ENCODE measurements at places on chromosomes 11 and 22.

GRCh38 chr11:125272092-125272491 lies 107.5 kb downstream of the PKNOX2 start:
- no peak for DNase-seq

DNA sequence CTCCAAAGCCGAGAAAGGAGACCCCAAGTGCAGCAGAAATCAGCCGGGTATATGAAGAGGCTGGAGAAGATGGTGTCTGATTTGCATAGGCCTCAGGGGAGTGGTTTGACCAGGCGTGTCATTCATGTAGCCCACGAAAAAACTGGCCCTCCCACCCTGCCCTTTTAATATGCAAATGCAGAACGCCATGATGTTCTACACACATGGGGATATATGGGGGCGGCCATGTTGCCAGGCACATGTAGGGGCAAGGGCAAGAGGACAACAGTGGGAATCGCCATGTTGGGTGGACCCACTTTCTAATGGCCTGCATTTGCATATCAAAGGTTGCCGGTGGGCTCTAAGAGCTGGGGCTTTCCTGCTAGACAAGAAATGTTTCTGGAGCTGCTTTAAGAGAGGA lies 86.4 kb downstream of the ISX start:
- no peak for DNase-seq

GRCh38 chr11:2558397-2558796 lies 113.6 kb downstream of the KCNQ1 start:
- DNase-seq: no peak

- no peak for DNase-seq
Observed at GRCh38 chr11:19232910-19233503, 7.7 kb downstream of the E2F8 start.

- no peak for DNase-seq
Observed at GRCh38 chr11:95559899-95560298, 229.7 kb downstream of the FAM76B start.

GRCh38 chr11:66345316-66345649 lies 379 bp upstream of the BRMS1 start:
- no peak for DNase-seq

DNA sequence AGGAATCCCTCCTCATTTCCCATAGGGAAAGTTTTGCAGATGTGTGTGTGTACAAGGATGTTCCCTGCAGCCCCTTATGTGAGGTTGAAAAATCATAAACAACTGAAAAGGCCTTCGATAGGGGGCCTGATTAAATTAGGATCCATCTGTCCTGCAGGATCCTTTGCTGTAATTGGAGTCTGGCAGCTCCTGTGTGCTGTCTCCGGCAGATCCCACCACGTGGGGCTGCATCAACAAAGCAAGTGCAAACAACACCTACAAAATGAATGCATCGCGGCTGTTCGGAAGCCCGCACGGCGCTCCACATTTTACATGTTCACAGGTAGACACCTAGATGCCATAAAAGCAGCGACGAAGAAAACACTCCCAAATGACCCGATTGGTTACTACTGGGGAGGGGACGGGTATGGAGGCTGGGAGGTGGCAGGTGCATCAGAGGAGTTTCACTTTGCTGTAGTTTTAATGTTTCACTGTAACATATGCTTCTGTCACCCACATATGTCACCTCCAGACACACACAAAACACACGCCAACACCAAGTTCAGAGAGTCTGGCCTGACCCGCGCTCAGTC lies 52.2 kb downstream of the NFAM1 start:
- no peak for DNase-seq

DNA sequence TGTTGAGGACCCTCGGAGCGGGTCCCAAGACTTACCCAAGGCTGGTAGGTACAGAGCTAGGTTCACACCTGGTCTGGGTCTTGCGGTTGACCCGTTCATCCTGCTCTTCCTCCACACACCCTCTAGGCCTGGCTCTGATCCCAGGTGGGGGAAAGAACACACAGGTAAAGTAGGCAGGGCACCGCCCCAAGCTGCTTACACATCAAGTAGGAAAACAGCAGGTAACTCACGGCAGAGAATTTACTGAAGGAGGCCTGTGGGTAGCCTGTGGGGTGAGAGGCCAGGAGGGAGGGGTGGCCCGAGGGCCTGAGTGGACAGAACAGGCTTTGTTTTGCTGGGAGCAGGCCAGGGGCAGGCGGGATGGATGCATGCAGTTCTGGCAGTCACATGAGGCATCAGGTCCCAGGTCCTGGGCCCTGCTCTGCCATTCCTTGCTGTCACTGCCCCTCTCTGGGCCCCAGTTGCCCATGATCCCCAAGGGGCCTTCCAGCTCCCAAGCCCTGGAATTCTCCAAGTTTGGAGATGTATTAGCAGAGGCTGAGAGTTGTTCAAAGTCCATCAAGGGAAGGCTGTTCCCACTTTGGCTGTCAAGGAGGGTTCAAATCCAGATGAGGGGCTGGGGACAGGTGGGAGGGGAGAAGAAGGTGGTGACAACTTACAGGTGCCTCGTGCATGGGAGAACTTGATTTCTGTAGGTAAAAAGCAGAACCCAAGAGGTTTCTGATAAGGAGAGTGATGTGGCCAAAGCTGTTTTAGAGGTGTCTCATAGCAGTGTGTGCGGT lies 5.7 kb downstream of the TSKU start:
- DNase-seq: no peak

DNA sequence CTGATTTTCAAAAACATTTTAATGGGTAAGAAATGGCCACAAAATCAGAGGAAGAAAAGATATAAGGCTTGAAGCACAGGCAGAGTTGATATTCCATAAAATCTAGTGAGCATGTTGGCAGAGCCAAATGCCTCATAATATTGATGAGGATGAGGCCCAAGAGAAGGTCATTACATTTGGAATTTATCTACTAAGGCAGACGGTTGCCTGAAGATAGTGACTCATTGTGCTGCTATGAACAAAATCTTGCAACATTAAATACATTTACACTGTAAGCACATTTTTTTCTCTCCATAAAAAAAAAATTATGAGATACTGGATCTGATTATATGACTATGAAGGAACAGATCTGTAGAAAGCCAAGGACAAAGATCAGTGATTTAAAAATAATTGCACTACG lies 881.4 kb upstream of the CHORDC1 start:
- no peak for DNase-seq

GRCh38 chr11:110988671-110989070 lies 256.9 kb upstream of the POU2AF2 start:
- DNase-seq: no peak

DNA sequence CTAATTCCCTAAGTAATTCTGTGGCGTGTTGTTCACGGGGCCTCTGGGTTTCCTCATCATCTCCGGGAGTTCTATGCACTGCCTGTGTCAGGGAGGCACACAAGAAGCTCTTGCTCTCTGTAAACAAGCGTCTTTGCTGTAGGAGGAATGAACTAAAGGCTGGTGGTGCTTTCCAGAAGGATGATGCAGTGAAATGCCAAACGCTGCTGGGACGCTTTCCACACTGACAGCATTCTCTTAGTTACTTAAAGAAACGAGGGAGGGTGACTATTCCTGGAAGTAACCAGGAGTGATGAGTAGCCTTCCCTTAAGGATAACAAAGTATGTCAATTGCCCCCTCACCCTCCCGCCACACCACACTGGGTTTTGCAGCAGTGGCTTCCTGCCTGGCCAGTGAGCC lies 38.5 kb upstream of the NUP50 start:
- DNase-seq: no peak

DNA sequence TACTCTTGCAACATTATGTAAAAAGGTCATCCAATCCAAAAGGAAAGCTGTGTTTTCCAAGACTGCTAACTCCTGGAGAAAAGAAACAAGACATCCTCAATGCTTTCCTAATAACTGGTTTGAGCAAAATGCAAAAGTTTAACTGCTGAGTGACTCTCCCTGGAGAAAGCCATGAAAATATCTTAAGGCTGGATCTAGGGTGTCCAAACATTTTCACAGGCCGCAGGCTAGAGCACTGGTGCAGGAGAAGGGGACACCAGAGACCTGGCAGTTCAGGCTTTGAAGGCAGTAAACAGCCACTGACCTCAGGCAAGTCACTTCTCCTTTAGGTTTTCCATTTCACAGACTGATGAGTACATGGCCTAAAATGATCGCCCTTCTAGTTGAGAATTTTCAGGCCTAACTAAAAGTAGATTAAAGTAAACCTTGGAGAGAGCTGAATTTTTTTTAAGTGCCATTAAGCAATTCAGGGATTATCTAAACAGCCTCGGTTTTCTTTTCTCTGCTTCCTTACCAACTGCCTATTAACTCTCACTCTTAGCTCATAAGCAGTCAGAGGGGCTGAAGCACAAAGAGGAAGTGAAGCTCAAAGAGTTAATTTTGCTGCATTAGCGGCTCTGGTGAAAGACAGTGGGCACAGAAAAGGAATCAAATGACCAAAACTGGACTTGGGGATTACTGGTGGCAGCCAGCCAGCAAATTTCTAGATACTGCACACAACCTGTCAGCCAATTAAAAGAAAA lies 2.3 kb downstream of the CHKA start:
- DNase-seq: no peak
